ENCODE measurements at places on chromosomes 11 and 22. TPM values are rescaled to one million over a fixed set of nuclear protein-coding genes. Genes with fewer than 3 reads are reported as not detected.

Gene TOB2
- total RNA-seq = 78.0 TPM

Gene OR8G5
- total RNA-seq = not detected

Gene PGGHG
- total RNA-seq = 58.3 TPM

Gene C1QTNF5
- total RNA-seq = 0.33 TPM

Gene MMP27
- not detected for total RNA-seq

Gene FBLN1
- 137 TPM for total RNA-seq

GRCh38 chr11:68396516-68396915 is 64.0 kb upstream of the PPP6R3 start:
- no peak for DNase-seq

DNA sequence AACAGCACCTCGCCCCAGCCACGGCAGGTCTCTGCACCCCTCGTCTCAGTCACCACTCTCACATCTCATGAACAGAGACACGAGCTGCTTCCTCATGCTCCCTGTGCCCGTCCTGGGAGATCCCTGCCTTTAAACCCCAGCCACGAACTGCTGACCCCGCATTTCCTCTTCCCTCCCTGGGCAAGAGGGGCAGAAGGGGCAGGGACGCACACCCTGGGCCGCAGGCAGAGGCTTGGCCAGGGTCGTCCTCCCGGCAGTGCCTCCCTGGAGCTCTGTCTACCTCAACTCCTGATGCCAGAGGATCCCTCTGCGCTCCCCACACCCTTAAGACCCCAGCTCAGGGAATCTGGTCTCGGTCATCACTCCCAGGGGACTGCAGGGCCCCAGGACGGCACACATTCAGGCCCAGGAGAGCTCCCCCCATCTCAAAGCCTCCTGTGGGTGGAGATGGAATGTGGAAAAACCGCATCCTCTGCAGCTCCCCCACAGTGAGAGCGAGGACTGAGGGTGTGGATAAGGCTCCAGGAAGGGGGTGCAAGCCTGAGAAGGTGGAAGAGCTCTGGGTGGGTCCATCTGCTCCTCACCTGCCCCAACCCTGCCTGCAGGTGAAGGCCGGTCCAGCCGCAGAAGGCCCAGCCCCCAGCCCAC is 1.2 kb downstream of the BID start:
- DNase-seq = no peak

GRCh38 chr11:30608534-30608933 is 22.4 kb upstream of the MPPED2 start:
- no peak for DNase-seq

GRCh38 chr11:100978442-100978841 is 151.2 kb downstream of the PGR start:
- DNase-seq = peak; percentile 32

GRCh38 chr11:130411223-130411622 is 17.2 kb downstream of the ADAMTS8 start:
- DNase-seq = no peak

DNA sequence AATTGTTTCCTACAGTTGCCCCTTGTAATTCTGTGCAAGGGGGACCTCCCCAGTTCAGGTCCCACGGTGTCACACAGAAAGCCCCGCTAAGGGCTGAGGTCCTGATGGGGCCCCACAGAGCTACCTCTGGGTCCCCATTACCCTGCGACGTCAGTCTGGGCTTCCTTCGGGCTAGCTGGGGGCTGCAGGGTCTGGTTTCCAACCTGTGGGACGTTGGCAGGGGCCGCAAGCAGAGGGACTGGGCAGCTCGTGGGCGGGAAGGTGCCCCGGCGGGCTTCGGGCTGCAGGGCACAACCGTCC is 698 bp downstream of the SLC37A4 start:
- DNase-seq = no peak

DNA sequence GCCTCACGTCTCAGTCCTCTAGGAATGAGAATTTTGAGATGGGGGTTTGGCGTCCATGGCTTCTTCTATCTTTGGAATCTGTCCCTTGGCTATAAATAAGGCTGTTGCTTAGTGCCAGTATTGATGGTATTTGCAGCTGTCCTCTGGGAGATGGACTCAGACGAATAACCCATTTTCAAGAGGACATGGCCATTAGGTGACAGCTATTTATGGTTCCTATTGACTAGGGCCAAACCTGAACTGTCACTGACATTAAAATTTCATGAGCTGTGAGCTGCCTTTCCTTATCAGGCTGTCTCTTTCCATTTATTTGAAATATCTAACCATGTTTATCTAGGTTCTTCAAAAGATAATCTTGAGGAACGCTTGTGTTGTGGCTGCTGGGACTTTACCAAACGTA is 92.7 kb downstream of the NAV2 start:
- DNase-seq = no peak

DNA sequence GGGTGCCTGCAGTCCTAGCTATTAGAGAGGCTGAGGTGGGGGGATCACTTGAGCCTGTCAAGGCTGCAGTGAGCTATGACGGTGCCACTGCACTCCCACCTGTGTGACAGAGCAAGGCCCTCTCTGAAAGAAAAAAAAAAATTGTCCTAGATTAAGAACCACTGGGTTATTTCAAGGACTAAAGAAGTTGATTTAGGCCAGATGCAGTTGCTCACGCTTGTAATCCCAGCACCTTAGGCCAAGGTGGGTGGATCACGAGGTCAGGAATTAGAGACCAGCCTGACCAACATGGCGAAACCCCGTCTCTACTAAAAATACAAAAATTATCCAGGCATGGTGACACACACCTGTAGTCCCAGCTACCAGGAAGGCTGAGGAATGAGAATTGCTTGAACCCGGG is 129.0 kb downstream of the MRTFA start:
- no peak for DNase-seq

DNA sequence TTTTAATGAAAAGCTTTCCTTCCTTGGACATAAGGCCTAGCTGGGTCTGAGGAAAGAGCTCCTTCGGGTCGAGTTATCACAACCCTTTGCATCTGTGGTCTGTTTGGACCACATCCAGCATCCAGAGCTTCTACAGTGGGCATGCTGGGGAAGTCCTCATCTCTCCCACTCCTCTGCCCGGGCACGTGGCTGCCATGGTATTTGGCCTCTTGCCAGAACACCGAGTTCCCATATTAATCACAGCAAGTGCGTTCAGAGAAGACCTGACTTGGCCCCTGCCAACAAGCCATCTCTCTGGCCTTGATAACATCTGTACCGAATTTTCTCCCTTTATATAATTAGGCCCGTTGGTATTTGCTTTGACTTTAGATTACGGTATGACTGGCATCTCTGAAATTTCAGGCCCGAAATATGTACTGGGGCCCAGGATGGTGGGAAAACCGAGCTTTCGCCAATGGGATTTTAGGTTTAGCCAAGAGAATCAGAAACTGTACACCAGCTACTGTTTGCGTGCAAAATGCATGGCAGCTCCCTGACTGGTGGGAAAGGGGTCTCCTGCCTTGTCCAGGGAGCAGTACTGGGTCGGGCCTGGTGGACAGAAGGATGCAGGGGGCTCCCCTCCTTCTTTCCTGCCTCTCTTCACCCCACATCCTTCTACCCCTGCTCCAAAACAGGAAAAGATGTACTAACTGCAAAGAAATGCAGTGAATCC is 90.0 kb downstream of the MICAL2 start:
- DNase-seq = no peak

GRCh38 chr11:117961896-117962295 is 24.3 kb upstream of the IL10RA start:
- DNase-seq = peak; percentile 44

Data from H9 (cell line).